Glomerular endothelial cell (primary cell): ENCODE measurements at places on chromosomes 6 and 20.

GRCh38 chr6:137823826-137824555 lies 43.1 kb upstream of the TNFAIP3 start:
- DNase-seq = no peak

DNA sequence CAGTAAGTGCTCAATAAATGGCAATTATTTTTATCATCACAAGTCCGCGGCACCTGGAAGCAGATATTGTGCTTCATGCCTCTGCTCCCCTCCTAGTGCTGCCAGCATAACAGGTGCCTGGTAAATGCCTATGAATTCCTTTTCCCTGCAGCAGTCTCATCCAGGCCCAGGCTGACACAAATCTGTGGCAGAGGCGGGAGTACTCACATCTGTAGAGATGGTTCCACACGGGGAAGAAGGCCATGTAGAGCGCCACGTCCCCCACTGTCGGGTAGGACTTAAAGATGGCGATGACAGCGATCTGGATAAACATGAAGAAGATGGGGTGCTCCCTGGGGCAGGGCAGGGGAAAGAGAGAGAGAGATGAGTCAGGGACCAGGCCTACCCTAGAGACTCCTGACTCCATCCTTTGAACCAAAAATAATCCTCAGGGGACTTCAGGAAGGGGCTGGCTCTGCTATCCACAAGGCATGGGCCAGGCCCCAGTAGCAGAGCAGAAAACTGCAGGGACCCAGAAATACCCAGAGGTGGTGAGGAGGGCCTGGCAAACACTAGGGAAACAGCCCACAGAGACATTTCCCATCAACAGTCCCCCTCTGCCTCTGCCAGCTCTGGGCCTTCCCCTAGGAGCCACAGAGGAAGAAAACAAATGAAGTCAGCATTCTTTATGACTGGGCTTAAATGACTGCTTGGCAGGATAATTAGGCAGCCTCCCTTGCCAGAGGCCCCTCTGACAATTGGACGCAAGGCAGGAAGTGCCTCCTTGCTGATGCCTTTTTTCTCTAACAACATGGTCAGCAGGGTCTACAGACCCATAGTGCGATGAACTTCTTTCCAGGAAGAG lies 23.0 kb downstream of the MAP1LC3A start:
- no peak for DNase-seq

DNA sequence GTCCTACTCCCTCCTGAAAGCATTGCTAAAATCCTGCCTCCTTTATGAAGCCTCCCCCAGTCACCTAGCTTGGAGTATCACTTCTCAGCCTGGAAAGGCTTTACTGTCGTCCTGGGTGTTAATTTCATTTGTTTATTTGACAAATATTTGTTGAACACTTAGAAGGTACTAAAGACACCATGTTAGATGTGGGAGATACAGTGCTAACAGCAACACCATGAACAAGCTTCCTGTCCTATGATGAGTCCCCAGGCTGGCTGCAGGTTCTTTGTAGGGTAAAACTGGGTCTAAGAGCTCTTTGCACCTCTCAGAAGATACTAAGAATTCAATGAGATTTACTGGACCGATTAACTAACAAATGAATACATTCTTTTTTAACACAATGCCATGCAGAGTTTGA lies 109.2 kb upstream of the TMEM170B start:
- DNase-seq = no peak

GRCh38 chr20:5779071-5779900 lies 29.1 kb downstream of the SHLD1 start:
- no peak for DNase-seq

DNA sequence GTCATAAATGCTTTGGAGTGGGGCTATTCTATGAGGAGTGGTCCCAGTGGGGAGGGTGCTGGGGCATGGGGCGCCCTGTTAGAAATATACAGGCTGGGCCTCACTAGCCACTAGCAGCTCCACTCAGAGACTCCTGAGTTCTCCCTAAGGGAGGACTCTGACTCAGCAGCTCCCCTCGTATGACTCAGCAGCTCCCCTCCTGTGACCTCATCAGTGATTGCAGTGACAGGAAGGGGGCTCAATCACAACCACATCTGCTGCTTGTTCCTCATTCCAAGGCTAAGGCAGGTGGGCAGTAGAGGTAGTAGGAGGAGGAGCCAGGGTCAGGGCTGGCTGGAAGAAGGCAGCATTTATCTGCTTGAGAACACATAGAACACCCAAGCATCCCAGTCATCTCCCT lies 73.7 kb downstream of the PRND start:
- no peak for DNase-seq

DNA sequence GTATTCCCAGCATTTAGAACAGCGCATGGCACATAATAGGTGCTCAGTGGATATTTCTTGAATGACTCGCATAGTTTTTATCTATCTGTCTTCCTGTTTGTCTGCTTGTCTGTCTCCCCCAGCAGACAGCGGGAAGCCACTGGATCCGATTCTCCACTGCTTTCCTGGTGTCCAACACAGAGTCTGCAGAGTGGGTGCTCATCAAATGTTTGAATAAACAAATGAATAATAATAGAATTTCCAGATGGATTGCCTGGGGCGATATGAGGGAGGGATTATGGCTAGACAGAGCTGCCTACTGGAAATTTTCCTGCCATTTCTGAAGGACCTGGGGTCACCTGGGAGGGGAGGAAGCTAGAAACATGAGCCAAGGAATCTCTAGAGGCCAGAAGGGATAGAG lies 18.9 kb downstream of the CDH22 start:
- DNase-seq = no peak

DNA sequence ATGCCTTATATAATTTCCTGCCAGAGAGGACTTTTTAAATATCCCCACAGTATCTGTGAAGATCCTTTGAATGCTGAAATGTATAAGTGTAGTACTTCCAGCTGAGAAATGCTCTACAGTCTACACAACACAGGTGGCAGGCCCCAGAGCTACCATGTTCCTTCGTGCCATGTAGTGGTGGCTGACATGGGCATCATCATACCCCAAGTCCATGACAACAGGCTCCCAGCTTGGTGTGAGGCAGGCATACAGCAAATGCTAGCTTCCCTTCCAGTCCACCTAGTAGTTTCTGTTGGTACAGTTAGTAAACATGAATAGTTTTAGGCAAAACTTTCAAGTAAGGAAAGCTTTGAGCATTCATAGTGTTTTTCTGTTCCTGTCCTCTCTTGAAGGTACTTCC lies 61.2 kb upstream of the EMILIN3 start:
- no peak for DNase-seq

DNA sequence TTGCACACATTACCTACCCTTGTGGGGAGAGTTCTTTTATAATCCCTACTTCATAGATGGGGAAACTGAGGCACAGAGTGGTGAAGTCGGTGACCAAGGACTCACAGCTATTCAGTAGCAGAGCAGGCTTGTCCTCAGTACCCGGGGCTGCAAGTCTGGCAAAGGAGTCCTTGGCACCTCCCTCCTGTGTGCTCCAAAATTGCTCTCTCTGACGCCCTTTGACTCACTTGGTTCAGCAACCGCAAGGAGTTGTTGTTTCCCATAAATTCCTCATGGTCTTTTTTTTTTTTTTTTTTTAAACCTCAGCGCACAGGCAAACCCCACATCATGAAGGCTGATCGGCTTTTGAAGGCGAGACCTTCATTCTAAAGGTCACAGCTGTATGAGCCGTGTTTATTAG lies 143.2 kb downstream of the CEBPB start:
- no peak for DNase-seq

DNA sequence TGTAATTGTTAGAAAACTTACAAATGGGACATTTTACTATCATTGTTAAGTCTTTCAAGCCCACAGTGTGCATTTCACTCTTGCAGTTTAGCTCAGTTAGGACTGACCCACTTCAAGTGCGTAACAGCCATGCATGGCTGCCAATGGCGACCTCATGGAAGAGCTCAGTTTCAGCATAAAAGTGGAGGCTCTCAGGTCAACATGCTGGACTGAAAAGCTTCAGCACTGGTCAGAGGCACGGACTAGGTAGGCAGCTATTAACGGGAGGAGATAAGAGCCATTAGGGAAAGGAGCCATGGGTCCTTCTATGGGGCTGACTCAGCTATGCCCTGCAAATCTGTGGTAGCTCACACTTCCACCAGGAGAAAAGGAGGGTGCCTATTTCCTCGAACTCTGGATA lies 101.8 kb downstream of the TTLL2 start:
- DNase-seq = no peak

DNA sequence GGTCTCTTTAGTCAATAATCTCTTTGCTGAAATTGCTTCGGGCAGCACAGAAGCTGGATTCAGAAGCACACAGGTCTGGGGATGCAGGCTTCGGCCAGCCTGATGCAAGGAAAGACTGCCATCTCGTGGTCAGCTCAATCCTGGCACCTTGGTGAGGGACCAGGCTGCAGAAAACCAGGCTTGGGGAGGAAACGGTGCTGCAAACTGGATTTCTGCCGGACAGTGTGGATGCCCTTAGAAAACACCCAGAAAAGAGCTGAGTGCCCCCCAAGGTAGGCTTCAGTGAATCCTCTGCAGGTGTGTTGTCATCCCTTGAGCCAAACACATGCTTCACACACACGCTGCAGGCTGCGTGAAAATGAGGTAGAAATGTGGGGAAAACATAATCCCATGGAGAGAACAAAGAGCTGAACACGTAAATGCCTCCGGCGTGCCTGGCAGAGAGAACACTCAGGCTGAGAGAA lies 89.8 kb upstream of the PAX1 start:
- DNase-seq = no peak

DNA sequence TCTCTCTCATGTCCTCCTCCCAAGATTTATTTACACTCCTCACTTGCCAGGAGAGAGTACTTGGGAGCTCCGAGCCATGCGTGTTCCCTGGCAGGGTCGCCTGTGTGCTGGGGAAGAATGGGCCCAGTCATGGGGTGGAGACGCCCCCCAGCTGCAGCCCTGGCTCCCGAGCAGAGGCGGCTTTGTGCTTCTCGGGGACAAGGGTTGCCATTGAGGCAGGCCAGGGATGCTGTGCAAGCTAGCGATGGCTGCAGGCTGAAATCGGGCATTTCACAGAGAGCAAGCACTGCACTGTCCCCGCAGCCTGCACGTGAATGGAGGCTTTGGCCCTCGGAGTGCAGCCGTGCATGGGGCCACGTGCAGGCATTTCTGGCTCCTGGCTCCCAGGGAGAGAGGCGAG lies 23.8 kb downstream of the PHACTR3 start:
- no peak for DNase-seq

DNA sequence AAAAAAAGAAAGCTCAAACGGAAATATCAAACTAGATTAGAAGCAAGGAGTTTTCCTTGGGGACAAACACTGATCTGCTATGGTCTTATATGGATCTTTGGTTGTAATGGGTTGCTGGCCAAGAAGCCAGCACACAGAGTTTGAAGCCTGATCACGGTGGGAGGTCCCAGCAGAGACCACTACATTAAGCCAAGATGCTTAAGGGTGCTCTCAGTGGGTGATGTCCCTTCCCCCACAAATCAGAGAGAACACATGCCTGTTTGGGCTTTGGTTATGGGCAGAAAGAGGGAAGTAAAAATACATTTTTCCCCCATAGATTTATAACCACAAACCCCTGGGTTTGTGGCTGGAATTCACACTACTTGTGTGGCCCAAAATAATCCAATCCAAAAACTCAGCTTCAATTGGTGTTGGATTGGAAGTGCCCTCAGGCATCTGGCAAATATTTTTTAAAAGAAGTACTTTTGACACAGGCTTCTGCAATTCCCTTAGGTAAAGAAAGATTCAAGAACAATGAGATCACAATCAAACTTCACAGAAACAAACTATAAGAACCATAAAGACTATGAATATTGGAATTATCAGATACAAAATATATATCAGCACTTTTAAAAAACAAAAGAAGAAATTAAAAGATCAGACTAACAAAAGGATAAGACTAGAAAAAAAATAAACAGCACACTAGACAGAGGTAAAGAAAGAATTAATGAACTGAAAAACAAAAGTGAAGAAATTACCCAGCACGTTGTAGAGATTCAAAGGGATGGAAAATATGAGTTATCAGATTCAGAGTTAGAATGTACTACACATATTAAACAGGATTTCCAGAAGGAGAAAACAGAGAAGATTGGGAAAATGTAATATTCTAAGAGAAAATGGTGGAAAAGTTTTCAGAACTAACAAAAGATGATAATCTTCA lies 44.7 kb downstream of the ESF1 start:
- DNase-seq = no peak
